ENCODE measurements at places on chromosomes 1 and 21.

- no peak for DNase-seq
These were observed 11.6 kb downstream of the PKP1 start for GRCh38 chr1:201294876-201295275.

DNA sequence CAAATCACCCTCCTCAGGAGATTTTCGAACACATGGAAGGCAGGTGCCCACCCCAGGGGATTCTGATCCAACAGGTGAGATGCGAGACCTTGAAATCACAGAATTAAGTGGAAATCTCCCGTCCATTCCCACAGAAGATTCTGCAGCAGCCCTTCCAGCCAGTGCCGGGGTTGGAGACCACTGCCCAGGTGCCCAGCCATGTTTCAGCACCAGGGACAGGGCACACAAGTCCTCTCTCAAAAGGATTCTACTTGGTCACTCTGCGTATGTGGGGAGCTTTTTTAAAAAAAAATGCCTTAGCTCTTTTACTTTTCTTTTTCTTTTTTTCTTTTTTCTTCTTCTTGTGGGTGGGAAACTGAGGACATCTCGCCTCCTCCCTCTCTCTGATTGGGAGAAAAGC is 80.7 kb downstream of the VWA5B1 start:
- DNase-seq = no peak

DNA sequence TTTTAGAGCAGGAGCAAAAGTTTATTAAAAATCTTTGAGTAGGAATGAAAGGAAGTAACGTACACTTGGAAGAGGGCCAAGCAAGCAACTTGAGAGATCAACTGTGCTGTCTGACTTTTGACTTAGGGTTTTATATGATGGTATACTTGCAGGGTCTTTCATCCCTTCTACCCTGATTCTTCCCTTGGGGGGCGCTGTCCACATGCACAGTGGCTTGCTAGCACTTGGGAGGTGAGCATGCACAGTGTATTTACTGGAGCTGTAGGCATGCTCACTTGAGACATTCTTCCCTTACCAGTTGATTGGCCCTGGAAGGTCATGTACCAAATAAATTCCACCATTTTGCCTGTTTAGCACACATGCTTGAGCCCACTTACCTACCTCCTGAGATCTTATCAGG is 1001.3 kb upstream of the ADGRL2 start:
- no peak for DNase-seq

DNA sequence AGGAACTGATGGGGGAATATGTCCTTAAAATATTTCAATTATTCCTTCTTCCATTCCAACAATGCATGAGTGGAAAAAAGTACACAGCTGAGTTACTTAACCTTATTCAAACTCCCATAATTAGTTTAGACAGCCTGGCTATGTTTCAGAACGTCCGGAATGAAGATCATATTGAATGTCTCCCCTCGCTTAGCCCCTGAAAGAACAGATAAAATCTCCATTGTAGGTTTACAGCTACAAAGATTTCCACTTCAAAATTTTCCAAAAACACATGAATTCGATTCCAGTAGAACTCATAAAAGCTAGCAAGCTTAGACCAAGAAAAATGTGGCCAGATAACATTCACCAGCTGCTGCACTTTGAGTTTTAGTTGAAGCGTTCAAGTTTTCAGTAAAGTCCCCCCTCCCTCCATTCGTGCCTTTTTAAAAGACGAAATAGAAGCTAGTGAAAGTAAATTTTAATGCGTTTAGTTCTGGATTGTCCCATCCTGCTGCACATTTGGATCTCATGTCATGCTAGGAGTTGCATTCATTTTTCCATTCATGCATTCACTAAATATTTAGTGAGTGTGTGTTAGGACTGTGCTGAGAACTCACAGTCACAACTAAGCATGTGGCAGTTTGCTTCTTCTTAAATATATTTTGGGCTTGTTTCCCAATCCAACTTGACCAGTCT is 29.4 kb upstream of the SSX2IP start:
- no peak for DNase-seq

DNA sequence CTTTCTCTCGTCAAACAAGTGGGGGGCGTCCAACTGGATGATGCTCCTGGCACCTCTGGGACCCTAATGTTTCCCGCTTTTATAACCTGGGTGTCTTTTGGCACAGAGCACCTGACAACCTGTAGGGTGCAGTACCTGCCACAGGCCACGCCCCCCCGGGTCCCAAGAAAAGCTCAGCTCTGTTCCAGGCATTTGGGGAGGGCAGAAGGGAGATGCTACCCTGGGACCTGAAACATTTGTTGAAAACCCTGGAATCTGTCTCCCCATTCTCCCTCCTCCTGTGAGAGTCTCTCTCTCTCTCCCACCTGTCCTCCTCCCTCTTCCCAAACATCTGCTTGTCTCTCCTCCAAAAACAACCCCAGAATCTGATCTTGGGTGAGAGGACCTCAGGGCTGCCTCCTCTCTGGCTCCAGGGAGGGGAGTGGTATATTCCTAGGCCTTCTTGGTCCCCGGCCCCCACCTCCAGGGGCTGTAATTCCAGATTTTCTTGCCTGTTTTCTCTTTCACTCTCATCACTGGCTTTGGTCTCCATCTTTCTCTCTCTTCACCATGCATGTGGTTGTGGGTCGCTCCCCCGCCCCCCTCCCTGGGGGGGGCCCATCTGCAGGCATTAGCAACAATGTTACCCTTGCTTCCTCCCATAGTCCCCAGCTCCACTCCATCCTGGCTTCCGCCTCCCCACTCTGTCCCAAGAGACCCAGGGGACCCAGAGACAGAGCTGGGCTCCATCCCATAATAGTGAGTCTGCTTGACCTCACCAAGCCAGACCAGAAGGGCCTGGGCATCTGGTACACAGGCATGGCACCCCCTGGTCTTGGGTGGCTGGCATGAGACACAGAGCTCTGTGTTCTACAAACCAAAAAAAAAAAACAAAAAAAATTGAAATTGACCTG is 4.1 kb downstream of the AHDC1 start:
- no peak for DNase-seq

DNA sequence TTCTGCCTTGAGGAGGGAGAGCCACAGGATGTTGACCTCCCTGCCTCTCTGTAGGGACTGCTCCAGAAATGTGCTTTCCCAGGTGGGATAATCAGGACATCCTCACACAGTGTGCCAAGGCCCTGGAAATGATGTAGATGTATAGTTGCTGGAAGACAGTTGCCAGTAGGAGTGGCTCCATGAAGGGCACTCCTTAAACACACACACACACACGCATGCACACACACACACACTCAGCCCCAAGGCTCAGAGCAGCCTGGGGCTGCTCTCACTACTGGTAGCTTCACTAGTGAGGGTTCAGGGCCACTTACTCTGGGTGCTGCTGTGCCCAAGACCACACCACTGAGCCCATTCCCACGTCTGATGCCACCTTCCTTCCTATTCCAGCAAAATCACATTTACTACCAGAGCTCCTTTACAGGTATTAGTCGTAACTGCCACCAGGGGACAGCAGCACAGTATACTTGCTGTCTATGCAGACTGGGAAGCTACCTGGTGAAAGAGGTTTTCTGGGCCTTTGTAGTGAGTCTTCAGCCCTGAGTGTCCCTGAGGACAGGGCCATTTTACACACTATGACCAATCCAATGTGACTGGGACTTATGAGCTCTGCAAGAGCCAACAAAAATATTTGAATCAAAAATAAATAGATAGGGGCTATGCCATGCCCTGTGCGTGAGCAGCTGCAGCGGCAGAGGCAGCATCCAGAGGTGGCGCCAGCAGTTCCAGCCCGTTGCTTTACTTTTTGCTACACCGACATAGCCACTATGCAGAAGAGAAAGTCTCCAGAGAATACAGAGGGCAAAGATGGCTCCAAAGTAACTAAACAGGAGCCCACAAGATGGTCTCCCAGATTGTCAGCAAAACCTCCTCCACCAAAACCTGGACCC is 15.0 kb downstream of the CRNN start:
- no peak for DNase-seq

GRCh38 chr1:47532921-47533792 is 95.3 kb downstream of the FOXD2 start:
- peak; percentile 40 for DNase-seq

GRCh38 chr1:7942214-7942921 is 1.7 kb upstream of the TNFRSF9 start:
- peak; percentile 77 for DNase-seq

GRCh38 chr1:33377013-33377412 is 53.9 kb downstream of the PHC2 start:
- DNase-seq = no peak

GRCh38 chr1:222037720-222038119 is 295.8 kb upstream of the DUSP10 start:
- DNase-seq = no peak

DNA sequence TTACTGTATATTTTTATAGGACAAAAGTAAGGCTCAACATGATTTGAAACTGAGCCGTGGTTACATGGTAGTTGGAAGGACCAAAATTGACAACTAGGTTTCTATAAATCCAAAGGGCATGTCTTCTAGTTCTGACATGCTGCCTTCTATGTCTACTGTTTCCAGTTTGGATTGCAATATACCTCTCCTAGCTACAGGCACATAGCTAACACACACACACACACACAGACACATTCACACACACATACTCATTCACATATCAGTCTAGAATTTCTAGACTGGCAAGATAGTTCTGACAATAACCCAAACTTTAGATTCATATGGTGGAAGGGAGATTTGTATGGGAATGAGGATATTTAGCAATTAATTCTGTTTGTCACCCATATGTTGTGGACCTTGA is 544.8 kb upstream of the CAMK1G start:
- DNase-seq = no peak

GRCh38 chr1:216910081-216910840 is 187.0 kb upstream of the ESRRG start:
- DNase-seq = no peak

DNA sequence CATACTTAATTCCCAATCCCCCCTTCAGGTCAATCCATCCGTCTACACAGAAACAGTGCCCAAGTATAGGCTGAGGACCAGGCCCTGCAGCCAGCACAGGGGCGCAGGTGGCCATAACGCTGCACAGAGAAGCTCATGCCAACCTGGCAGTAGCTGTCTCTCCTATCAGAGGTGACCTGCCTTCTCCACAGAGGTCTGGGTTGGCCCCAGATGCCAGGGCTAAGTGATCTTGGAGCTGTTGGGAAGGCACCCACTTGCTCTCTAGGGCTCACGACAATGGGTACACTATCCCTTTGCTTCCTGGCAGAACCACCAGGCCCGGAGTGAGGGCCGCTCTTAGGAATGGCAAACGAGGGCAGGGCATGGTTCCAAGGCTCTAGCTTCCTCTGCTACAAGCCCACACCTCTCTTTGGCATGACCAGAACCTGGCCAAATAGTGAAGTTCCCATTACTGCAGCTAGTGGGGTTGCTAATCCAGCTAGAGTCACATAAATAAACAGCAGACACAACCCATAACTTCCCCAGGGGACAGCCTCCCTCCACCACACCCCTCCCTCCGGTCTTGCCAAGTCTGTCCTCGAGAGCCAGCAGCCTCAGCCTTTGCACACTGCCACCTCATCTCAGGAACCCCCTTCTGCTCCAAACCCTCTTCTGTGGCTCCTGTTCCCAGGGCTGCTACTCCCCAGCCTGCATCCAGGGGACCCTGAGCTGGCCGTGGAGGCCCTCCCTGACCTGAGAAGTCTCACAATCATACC is 113.0 kb downstream of the GLIS1 start:
- no peak for DNase-seq

- no peak for DNase-seq
These were observed 142.0 kb upstream of the ZNHIT6 start for GRCh38 chr1:85850238-85850637.

- DNase-seq = no peak
These were observed 30.1 kb upstream of the DUSP23 start for GRCh38 chr1:159750621-159751020.

DNA sequence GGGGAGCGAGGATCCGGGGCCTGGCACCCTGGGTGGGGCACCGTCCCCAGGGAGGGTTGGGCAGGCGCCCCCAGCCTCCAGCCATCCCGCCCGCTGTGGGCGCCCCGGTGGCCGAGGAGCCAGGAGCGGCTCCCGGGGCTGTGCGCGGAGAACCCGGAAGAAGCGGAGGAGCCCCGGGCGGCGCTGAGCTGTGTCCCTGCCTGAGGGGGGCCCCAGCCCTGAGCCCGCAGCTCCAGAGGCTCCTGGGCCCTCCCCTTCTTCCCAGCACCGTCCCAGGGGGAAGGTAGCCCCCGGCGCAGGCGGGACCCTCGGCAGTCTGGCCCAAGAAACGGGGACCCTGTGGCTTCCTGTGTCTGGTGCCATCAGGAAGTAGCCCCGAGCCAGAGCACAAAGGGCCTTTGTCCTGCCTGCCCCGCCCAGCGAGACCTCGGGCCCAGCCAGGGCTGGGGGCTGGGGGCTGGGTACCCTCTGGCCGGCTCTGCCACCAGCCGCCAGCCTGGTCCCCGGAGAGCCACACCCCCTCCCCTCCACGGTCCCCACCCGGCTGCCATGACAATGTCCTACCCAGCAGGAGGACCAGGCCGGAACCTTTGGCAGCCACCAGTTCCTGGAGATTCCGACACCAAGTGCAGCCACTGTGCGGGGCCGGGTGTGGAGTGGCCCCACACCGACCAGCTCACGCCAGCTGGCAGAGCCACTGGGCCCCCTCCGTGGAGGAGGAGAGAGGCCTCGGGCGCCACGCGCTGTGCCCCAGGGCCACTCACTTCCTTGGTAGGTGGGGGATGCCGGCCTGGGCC is 15.6 kb upstream of the TTLL10 start:
- DNase-seq = peak; percentile 49

- DNase-seq = no peak
These were observed 110.1 kb downstream of the NTPCR start for GRCh38 chr1:233060461-233060994.

GRCh38 chr1:71657891-71658679 is 577.2 kb upstream of the ZRANB2 start:
- DNase-seq = no peak

DNA sequence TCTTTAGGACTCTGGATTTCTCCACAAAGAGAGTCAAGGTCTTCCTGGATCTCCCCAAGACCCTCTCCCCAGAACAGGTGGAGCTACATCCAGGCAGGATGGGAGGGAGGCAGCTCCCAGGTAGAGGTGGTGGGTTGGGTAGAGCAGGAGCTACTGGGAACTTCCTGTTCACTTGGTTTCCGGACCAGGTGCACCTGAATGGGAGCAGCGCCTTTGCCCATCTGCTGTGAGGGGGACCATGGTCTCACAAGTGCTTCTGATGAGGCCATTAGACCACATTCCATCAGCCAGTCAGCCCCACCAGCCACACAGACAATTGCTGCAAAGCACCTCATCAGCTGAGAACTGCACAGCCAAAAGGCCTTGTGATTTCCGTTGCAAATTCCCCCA is 188.8 kb downstream of the MATN1 start:
- DNase-seq = no peak

DNA sequence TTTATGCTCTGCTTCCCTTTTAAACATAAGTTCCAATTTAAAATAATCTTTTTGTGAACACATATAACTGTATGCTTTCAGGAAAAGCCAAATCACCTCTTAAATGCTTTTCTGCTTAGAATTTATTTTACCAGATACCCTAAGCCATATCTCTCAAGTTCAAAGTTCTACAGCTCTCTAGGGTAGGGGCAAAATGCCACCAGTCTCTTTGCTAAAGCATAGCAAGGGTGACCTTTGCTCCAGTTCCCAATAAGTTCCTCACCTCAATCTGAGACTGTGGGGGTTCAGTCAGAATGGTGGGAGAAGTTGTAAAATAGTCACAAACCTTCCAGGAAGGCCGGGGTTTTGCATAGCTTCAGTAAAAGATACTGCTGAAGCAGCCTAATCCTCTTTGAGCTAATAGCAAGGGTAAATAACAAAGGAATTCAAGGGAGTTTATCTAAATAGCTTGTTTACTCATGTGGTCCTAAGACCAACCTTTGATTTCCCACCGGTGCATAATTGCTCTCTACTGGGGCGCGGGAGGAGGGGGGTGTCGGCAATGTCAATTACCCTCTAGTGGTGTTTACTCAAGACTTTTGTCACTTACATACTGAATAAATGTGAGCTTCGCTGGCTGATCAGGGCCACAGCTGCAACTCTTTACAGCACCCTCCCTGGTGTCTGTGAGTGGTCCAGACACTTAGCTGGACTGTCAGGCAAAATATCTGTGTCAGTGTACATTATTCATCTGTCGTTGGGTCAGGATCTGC is 1376.2 kb downstream of the NCAM2 start:
- DNase-seq = no peak

Measured in suppressor macrophage treated with lipopolysaccharide for 4 hours (primary cell).